ENCODE measurements at places on chromosomes 4 and X.
A peak's percentile ranks its signal among the peaks of the same experiment; 100 is the strongest.

- DNase-seq, result no peak
These were observed 21.5 kb downstream of the DNAAF6 start for GRCh38 chrX:107227780-107228485.

DNA sequence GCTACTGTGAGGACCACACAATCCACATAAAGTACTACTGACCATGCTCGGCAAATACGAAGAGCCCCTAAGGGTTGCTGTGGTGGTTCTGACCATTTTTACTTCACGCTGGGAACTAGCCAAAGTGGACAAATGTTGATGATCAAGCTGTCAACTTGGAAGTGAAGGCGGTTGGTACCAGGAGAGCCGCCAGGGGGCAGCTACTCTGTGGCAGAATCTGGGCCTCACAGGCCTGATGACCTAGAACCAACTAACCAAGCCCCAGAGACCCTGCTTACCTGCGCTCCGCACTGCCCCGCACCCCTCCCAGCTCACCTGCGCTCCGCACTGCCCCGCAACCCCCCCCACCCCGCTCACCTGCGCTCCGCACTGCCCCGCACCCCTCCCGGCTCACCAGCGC is 5.6 kb downstream of the GAK start:
- DNase-seq, result no peak

- no peak for DNase-seq
These were observed 185.9 kb upstream of the NEIL3 start for GRCh38 chr4:177123811-177124210.

DNA sequence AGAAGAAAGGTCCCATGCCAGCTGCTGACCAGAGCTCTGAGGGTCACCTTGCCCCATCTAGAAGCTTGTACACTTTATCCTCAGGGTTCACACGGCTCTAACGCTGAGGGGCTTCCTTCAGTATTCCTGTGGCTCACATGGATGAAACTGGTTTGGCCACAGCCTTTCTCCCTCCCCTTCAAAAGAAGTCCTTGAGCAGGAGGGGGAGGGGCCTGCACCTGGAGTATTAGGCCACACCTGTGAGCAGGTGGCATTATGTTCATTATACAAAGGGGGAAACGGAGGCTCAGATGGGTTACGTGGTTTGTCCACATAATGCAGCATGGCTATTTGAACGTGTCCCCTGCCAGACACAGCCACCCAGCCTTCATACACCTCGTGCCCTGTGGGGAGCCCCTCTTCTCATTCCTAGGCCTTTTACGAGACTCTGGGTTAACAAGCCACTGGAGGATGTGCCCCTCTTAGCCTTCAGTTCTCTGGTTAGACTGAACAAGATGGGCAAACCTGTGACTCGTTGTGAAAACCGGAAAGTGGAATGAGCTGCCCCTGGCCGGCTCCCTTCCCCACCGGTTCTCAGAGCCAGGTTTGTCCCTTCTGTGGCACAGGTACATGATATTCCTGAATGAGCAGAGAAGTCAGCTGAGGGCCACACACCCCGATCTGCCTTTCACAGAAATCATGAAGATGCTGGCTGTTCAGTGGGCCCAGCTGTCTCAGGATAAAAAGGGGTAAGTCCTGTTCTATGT is 27.2 kb upstream of the JAKMIP1 start:
- no peak for DNase-seq

GRCh38 chr4:189305500-189305899 is 635.2 kb upstream of the FRG1 start:
- no peak for DNase-seq

- DNase-seq, result peak; percentile 71
These were observed 11.0 kb upstream of the CXCL2 start for GRCh38 chr4:74109870-74110605.

DNA sequence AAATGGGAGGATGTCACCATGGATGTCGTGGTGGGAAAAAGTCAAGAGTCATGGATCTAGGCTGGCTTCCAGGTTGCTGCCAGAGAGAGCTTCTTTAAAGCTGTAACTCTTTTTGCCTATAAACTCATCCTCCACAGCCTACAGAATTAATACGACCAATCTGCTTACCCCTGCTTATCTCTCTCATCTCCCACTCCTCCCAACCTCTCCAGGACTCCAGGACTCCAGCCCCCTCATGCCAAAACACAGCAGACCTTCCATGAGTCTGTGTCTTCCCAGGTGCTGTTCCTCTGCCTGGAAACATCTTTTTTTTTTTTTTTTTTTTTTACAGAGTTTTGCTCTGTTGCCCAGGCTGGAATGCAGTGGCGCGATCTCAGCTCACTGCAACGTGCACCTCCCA is 15.3 kb upstream of the SLC10A4 start:
- no peak for DNase-seq

DNA sequence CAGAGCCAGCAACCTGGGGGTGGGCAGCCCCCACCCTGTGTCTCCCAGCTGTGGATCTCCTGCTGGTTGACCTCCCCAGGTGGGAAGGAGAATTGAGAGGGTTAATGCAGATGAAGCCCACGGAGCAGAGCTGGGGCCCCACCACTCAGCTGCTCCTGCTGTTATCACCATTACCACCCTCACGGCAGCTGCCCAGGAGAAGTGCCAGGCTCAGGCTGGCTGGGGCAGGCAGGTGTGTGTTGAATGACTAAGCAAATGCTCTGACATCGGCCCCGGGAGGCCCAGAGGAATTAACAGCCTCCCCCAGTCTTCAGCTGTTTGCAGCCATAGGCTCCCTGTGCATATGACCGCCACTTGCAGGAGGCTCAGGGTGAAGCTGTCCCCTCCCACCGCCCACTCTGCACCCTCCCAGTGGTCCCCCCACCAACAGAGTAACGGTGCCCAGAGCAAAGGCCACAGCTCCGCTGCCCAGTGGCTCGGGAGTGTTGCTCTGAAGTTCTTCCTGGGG is 133.8 kb downstream of the CPZ start:
- no peak for DNase-seq

Measured in BJ (cell line).